Neural crest cell (in vitro differentiated cells): ENCODE measurements at places on chromosomes 2 and 18.

DNA sequence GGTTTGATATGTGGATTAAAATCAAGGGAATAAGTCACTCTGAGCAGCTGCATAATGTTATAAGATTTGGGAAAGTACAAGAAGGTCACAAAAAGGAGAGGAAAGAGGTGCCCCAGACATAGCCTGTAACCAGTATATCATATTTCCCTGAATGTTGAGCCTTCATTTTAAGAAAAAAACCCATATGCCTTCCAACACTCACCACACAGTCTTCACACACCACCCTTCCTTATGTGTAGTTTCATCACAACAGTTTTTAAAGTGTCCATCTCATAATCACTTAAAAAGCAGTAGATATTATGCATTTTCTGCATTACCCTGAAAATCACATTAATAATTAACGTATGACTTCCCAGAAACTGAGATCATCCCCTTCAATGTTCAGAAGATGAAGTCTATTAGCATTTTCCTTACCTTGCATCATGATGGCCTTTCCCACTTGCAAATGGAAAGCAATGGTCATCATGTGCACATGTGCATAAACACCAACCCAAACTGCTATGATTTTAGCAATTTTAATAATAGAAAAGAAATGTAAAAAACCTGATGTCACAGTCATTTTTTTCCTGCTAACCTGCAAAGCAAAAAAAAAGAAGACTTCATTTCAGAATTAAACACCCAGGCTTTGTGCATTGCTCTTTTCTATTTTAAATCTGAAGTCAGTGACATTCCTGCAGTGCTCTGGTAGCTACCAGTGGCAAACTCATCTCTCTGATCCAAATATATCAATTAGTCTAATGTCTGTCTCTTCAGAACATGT is 465.0 kb downstream of the SUCLG1 start:
- no peak for DNase-seq

GRCh38 chr2:195659982-195660890 is 3.2 kb downstream of the SLC39A10 start:
- peak; percentile 71 for DNase-seq

- no peak for DNase-seq
These were observed 279.8 kb downstream of the RBM43 start for GRCh38 chr2:150981826-150982225.

GRCh38 chr18:79736846-79737245 is 57.2 kb downstream of the CTDP1 start:
- DNase-seq = no peak

- no peak for DNase-seq
These were observed 273.1 kb downstream of the DLGAP1 start for GRCh38 chr18:4181882-4182568.

- DNase-seq = no peak
These were observed 104.4 kb downstream of the PTH2R start for GRCh38 chr2:208511016-208511415.

- DNase-seq = no peak
These were observed 43.4 kb upstream of the KYNU start for GRCh38 chr2:142834021-142834420.

DNA sequence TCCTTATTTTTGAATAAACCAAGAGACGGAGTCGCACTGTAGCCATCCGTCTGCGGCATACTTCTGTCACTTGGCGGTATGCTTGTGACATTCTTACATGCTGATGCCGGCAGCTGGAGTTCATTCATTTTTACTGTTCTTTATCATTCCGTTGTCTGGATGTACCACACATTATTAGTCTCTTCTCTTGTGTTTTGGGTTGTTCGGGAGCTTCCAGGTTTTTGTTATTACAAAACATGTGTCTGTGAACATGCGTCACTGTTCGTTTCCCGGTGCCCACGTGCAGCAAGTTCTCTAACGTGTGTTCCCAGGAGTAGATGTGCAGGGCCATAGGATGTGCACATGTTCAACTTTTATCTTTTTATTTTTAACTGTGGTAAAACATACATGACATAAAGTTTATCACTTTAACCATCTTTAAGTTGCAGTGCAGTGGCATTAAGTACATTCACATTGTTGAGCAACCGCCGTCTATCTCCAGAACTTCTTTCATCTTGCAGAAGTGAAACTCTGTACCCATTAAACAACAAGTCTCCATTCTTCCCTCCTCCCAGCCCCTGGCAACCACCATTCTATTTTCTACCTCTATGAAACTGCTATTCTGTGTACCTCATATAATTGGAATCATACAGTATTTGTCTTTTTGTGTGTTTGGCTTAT is 40.1 kb downstream of the MTCL1 start:
- DNase-seq = no peak

DNA sequence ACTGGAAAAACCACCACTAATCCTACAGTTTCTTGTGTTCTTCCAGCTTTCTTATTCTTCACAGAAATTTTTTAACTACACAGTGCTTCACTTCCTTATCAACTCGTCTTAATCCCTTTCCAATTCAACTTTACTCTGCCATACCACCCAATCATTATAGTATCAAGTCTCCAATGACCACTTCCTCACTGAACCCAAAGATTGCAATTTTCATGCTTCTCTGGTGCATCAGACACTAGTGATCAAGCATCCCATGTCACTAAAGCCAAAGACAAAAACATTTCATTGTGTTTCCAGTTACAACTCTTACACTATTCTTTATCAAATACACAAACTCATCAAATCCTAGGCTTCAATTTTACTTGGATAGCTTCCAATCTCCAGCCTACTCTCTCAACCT is 9.5 kb downstream of the CHAC2 start:
- DNase-seq = no peak

GRCh38 chr2:240149943-240150784 is 9.7 kb upstream of the OTOS start:
- DNase-seq = peak; percentile 54

GRCh38 chr2:237865623-237866041 is 6.2 kb downstream of the RAMP1 start:
- no peak for DNase-seq

DNA sequence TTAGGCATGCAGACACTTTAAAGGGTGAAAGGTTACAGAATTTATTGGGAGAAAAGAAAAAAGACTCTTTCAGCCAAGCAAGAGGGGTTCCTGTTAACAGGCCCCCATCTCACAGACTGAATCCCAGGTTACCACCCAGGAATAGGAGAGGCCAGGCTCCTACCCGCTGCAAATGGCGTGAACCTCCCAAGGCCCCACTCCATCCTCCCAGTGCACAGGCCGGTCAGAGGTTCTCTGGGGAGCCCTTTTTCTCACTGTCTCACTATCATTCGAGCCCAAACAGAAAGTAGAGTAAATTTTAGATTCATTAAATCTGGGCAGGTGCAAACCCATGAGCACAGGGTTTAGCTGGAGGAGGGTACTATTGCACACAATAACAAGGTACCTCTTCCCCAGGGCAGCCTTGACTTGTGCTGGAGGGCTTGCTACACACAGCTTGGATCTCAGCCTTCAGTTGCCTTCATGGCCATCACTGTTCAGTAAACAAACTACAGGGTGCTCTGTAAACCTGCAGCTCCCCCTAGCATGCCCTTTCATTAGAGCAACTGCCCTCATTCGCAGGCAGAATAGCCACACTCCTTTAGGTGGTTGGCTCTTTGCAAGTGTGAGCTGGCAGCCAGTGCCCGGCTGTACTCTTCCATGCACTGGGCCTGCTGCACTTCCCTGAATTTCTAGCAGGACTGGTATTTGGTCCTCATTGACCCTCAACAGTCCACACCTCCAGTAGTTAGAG is 7.3 kb upstream of the PLEK start:
- DNase-seq = no peak

GRCh38 chr2:159152128-159152778 is 134.2 kb downstream of the WDSUB1 start:
- no peak for DNase-seq

GRCh38 chr2:67834482-67834881 is 228.3 kb downstream of the C1D start:
- no peak for DNase-seq

DNA sequence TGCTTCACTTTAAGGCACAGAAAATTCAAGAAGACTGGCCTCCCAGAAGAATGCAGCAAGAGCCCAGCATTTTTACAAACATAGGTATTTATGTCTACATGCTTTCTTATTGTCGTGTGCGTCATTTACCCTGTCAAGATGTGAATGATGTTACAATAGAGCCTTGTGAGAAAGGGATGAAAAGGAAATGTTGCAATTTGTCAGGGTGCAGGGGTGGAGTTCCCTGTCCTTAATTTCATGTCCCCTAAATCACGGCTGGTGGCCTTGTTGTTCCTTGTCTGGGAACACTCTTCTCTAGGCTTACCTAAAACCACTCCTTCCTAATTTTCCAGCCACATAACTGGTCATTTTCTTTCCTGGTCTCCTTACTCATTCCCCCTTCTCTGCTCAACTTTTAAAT is 194.2 kb downstream of the TXNL1 start:
- no peak for DNase-seq

GRCh38 chr18:8554354-8554753 is 54.9 kb upstream of the RAB12 start:
- DNase-seq = no peak

- DNase-seq = no peak
These were observed 34.4 kb downstream of the MAIP1 start for GRCh38 chr2:199989822-199990221.

DNA sequence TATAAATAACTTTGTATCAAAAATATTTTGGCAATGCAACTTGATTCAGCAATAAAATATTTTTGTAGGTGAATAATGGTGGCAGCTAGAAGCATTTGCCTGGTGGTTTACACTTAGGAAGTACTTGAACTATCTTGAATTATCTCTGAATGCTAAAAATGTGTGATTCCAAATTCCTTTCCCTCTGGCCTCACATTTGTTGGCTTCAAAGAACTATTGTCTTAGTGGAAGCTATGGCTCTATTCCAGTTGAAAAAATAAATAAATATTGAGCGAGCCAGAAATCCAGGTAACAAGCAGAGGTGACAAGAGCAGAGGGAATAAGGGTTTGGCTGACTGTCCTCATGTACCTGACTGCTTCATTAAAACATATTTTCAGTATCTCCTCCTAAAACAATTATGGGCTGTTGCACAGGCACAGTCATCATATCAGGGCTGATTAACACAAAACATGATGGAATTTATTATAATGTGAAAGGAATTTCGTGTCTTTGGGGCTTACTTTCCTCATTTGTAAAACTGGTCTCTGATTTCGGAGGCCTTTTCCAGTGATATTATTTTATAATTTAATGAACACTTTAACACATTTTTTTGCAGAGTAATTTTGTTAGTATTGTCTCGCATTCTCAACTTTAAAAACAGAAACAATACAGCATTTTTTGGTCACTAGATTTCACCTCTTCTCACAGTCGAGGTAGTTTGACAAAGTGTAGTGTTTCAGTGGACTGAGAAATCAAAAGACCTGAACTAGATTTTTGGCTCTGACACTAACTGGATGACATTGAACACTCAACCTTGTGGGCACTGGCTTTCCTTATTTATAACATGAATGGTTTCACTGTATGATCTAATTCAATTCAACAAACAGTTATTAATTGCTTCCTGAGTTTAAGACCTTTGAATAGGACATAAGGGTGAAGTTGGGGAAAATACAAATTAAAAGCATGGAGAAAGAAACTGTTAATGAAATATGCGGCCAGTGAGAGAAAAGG is 7.8 kb upstream of the CAVIN2 start:
- DNase-seq = no peak

GRCh38 chr2:203673933-203674332 is 32.5 kb upstream of the CD28 start:
- no peak for DNase-seq

DNA sequence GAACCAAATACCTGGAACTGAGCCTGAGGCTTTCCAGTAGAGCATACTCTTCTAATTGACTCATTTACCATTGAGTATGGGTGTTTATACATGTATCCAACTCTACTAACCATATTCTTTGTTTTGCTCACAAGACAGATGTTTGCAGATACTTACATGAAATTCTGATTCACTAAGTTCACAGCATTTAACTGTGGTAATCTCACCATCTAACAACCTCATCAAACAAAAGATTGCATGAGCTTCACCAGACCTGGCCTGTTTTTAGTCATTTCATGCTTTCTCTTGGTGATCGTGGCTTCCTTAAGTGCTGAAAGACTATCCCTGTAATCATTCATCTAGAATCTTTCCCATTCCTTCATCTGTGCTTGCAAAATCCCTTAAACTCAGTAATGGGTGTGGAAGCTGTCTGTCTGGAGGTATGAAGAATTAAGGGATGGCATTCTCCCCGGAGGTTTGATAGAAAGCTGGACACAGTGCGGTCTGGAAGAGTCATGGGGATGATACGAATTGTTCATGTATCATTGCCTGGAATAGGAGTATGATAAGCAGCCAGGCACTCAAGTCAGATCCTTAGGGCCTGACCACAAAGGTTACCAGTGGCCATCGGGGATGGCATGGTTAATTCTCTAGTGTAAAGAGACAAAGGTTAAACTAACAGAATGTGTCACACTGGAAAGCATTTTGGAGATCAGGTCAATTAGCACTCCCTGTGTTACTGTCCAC is 42.0 kb upstream of the IL1R1 start:
- no peak for DNase-seq

DNA sequence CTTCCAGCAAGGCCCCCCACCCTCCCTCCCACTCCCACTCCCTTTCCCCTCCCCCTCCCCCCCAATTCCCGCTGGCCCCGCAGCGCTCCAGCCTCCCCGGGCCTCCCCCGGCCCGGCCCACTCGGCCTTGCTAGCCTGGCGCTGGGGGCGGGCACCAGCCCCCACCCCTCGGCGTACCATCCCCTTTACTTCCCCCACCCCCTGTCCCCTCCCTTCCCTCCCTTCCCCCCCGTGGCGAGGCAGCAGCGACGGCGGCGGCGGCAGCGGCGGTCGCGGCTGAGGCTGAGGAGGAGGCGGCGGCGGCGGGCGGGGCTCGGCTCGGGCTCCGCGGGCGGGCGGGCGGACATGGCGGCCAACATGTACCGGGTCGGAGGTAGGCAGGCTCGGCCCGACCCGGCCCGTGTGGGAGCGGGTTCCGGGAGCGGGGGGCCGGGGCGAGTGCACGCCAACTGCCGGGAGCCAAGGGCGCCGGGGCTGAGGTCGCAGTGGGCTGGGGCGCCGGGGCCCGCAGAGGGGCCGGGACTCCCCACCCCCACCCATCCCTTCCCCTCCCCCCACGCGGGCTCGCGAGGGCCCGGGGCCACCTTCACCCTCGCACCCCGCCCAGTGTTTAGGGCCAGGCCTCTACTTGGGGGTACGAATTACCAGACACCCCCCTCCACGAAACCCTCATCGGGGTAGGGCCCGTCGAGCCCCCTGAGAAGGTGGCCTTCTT is at the start of gene MTA3:
TSS of gene MTA3 (plus strand) at position 232 of the 715 bp plus-strand sequence. CDS start at position 346, 114 bp downstream.
- DNase-seq = peak; percentile 61

DNA sequence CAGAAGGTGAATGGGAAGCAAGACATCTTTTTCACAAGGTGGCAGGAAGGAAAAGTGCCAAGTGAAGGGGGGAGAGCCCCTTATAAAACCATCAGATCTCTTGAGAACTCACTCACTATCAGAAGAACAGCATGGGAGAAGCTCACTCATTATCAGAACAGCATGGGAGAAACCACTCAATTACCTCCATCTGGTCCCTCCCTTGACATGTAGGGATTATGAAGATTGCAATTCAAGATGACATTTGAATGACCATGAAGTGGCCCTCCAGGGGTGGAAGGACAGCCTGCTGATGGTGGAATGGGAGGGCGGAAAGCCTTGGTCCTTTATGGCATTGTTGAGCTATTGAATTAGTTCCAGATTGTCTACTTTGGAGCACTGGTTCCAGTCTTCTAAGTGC is 413.0 kb upstream of the MEX3C start:
- DNase-seq = no peak
